ENCODE measurements at places on chromosomes 4 and X.

DNA sequence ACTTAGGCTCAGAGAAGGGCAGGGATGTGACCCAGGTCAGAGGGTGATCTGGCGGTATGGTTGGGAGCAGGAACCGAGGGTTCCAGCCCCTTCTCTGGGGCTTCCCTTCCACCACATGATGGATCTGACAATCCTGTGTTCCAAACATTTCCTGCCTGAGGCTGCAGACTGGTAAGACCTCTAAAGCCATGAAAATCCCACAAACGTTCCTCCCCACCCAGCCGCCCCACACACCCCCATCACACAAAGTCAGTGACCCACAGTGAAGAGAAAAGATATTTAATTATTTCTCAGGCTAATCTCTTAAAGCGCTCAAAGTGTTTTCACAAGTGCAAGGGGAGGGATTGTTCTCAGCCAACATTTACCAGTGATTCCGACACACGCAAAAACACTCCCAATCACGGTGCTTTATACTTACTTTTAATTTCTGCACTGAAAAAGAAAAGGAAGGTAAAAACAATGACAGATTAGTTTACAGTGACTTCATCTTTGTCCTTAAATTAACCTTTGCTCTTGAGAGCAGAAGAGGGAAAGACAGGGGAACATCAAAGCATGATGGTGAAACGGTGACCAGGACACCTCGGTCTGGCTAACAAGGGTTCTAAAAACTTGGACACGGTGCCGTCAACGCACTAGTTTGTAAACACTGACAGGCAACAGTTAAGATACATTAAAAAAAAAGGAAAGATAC is 42.4 kb downstream of the WDR1 start:
- no peak for DNase-seq

DNA sequence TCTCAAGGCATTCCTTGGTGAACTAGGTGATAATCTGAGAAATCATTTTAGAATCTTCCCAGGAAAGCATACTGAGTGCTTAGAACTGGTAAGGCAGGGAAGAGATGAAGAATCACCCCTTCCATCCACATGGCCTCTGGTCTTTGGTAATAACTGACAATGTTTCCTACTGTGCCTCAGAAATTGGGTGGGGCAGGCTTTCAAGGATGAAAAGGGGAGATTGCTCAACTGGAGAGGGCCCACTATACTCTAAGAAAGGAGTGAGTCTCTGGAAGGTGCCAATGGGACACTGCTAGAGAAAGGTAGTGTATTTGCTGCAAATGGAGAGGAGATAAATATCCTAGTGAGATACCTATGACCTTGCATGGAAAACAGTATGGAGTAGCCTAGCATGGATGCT is 135.0 kb upstream of the SCML1 start:
- DNase-seq: no peak

DNA sequence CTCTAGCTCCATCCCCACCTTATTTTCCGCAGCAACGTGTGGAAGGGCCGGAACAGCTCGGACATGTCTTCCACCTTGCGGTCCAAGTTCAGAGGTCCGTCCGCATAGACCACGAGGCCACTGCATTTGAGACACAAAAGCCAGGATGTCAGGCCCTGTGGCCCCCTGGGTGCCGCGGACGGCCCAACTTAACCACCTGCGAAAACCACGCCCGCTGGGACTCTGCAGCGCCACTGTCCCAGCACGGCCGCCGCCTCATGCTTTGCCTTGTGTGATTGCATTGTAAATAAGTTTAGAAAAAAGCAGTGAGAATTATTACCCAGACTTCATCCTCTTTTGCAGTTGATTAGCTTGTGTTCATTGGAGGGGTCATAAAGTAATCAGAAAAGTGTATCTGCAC is 58.2 kb upstream of the MXD4 start:
- DNase-seq: no peak

GRCh38 chr4:83109480-83110222 is 4.9 kb downstream of the PLAC8 start:
- no peak for DNase-seq

DNA sequence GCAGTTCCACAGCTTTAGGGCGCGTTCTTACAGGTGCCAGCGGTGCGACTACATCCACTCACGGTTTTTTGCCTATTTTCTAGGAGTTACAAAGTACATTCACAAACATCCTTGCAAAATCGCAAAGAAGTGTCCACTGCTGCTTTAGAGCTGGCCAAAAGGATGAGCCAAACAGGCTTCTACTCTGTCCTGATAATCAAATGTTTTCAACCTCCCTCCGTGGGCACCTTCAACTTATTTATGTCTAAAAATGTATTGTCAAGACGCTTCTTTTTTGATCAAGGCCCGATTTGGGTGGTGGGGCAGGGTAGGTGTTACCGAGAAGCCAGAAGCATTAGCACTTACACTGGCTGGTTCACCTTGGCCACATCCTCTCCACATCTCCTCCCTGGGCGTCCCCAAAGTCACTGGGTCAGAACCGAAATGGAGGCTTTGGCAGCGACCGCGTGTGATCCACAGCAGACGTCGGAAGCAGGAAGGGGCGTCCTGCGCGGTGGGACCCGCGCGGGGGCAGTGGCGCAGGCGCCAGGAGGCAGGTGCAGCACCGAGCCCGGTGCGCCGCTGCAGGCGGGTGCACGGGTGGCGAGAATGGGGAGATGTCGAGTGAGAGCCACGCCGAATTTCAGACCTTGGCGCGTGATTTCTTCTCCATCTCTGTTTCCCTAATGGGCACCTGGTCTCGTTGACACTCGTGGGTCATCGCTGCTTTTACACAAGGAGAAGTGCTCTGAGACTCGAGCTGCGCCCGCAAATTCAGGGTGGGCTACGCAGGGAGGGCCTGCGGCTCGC is 16.9 kb downstream of the NKX3-2 start:
- DNase-seq: no peak

DNA sequence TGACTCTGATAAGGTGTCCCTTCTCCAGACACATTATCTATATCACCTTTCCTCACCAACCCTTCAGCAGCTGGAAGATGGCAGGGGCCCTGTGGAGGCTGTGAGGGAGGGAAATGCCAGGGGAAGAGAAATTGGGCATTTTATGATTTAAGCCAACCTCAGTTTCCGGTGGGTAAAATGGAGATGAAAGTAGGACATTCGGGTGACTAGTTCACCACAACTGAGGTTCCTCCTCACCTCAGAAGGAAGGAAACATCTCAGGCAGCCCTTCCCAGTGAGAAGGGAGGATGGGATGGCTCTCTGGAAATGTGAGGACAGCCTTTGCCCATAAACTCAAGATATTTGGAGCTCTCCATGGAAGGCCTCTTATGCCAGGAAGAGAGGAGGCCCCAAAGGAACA is 251.5 kb downstream of the MID1IP1 start:
- DNase-seq: no peak

GRCh38 chrX:30931920-30932319 is 42.9 kb upstream of the TAB3 start:
- DNase-seq: no peak

DNA sequence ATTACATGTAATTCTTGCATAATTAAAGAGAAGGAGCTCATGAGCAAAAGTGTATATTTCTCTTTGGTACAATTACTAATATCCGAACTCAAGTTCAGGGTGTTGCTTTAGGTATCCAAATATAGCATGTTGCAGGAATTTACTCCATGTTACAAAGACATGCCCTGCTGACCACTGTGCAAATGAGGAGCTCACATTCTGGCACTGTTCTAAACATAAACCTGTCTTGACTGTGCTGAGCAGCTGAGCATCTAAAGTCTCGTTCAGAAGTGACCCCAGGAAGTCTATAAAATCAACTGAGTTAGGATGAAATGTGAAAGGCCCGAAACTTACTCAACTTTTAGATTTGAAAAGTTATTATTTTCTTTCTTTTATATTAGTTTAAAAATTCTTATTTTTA is 124.3 kb downstream of the STIM2 start:
- no peak for DNase-seq

DNA sequence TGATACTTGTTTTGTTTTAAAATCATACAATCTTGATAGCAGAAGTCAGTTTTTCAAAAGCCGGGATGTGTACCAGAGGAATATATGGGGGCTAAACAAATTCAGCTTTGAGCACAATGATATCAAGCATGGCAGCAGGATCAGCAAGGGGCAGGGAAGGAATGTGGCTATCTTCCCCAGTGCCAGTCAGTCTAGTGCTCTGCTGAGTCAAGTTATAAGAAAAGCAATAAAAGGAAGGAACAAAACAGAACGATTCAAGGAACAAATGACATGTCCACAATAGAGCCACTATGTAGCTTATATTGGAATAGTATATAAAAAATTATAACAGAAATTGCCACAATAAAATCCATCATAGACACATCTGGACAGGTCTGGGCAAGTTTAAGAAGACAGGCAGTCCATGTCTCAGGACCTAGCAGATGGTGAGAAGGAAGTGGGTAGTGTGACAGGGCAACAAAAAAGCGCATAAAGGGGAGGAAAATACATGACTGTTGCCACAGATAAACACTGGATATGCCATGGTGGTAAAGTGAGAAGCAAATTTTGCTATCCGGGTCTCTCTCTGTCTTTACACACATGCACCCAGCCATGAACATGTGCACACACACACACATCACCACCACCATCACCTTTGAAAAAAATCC is 518.2 kb upstream of the HTR2C start:
- no peak for DNase-seq

- DNase-seq: no peak
Measured at GRCh38 chr4:32986236-32986635, 2266.1 kb downstream of the PCDH7 start.

- no peak for DNase-seq
Measured at GRCh38 chr4:25663781-25664180, 8.1 kb downstream of the SLC34A2 start.

- no peak for DNase-seq
Measured at GRCh38 chrX:101416691-101417090, 8.7 kb downstream of the HNRNPH2 start.

DNA sequence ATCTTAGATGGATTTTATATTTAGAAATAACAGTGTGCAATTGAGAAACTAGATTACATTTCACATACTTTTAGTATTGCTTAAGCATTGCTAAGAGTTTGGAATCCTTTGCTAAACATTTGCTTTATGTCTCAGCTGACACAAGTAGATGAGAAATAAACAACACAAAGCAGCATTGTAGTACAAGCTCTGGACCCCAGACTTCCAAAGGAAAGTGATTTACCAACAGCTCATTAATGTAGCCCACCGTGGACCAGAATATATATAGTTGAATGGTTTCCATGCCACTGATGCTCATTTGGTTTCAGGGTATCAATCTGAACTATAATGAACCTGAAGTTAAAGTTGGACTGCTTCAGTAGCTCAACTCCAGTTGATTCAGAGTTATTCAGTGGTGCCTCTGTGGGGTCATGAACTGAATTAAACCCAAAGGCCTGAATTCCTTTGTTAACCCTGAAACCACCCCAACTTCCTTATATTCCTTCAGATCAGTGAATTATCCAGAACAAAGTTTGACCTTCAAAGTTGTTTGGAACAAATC is 132.1 kb upstream of the NEIL3 start:
- DNase-seq: no peak

GRCh38 chr4:113049421-113050370 is at the start of gene ANK2:
Gene ANK2, plus strand, starts transcription at chr4:113049653. Its CDS starts 76 bp downstream, at chr4:113049729.
- DNase-seq: no peak

DNA sequence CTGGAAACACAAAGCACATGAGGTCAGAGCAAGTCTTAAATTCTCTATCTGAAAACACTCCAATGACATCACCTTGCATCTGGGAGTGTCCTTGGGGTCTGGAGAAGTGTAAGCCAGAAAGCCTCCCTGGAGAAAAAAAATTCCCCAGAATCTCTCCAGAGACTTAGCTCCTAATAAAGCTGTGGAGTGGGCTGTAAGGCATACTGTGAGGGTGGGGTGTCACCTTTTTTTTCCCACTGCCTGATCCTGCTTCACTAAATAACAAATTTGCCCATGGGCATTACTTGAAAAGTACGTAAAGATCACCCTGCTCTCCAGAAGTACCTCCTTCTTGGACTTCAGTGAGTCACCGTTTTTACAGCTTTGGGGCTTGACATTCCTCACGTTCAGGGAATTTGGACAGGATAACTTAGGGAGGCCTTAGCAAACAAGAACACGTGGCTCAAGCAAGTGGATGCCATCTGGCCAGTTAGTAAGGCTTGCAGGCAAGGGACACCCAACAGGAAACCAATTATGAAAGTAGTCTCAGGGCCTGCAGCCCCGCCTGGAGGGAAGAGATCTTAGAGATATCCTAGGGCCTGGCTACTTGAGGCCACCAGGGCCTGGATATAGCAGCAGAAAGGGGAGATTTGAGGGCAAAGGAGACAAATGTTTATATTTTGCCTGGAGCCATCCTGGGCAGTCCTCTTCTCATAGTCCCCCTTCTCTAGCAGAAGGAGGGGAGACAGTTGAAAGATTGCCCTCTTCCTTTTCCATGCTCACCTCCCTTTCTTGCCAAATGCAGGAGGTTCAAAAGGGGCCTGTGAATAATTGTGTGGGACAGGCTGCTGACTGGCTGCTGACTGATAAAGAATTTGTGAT is 60.1 kb upstream of the PLAC1 start:
- no peak for DNase-seq

DNA sequence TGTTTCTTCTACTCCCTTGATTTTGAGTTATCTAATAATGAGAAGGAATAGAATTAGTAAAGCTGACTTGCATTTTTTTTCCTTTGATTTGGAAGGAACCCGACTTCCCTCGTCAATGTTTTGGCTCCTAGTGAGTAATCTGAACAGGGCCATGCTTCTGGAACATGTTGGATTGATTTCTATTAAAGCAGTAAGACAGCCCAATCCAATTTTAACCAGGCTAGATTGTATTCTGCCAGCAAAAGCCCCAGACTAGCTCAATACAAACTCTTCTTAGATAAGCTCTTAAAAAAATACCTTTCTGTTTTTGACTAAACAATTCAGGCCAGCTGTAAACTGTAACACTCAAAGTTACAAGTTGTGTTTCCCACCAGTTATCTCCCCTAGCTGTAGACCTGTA is 126.2 kb downstream of the IRS4 start:
- DNase-seq: no peak

DNA sequence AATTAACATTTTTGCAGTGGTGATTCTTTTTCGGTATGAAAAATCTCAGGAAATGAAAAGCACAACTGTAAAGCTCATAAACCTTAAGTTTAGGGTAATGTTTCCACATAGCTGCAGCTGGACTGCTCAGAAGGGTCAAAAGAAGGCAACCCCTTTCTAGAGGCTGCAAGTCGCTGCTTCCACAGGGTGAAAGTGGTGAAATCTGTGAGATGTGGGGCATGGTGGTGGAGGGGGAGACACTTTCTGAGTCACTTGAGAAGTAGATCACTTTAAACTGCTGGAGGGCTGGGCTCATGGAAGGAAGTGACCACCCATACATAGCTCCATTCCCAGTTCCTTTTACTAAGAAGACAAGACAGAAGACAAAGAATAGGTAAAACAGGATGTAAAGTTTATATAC is 8.7 kb downstream of the SFRP2 start:
- no peak for DNase-seq

DNA sequence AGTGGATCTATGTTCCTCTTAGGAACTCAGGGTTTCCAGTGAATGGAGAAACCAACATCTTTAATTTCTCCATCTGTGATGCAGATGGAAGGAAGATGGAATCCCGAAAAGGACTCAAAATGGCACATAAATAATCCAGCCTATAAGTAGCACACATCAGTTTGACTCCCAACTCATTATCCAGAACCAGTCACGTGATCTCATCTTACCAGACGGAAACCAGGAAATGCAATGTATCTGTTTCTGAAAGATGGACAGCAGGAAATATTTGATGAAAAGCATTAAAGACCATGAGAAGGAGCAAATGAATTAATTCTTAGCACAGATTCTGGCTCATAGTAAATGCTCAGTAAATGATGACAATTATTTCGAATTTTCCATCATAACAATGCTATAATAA is 443.1 kb upstream of the FMR1 start:
- no peak for DNase-seq

Data from stimulated activated CD4-positive, alpha-beta T cell treated with anti-CD3 and anti-CD28 coated beads, Interleukin-2, amount 100 ng/mL, for 4 hours (primary cell).